ENCODE measurements at places on chromosomes 7 and 10.

DNA sequence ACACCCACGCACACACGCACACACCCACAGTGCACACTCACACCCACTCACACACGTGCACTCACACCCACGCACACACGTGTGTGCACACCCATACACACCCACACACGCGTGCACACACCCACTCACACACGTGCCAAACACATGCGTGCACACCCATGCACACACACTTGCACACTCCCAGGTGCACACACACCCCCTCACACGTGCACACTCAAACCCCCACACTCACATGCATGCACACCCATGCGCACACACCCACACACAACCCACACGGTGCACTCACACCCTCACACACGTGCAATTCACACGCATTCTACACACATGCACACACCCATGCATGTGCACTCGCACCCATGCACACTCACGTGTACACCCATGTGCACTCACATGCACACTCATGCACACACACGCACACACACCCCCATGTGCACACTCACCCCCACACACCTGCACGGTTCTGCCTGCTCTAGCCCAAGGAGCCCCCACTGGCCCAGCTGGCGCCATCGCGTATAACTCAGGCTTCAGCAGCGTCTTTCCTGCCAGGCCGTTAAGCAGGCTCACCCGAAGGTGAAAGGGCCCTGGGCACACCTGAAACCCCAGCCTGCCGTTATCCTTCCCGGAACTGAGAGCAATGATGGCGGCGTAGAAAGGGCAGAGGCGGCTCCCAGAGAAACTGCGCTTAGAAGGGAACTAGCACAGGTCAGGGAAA lies 63.9 kb upstream of the PDGFA start:
- DNase-seq = no peak

- no peak for DNase-seq
Observed at GRCh38 chr10:30502266-30503060, 68.5 kb downstream of the MAP3K8 start.

GRCh38 chr7:51124321-51124720 lies 192.3 kb downstream of the COBL start:
- DNase-seq = no peak

DNA sequence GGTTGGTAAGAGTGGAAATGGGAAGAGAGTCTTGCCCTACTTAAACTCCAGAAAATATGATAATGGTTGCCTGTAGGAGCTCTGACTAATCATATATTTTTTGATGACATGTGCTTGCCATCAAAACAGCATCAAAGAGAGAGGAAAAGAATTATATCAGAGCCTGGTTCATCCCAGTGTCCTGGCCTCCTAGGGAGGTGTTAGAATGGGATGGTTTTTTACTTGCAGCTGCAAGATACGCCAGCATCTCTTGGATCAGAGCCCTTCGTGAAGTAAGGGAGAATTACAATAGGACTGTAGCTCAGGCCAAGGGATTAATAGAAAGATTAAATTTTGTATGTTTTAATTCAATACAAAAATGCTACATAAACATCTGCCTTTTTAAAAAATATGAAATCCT lies 177.6 kb upstream of the HDAC9 start:
- no peak for DNase-seq

DNA sequence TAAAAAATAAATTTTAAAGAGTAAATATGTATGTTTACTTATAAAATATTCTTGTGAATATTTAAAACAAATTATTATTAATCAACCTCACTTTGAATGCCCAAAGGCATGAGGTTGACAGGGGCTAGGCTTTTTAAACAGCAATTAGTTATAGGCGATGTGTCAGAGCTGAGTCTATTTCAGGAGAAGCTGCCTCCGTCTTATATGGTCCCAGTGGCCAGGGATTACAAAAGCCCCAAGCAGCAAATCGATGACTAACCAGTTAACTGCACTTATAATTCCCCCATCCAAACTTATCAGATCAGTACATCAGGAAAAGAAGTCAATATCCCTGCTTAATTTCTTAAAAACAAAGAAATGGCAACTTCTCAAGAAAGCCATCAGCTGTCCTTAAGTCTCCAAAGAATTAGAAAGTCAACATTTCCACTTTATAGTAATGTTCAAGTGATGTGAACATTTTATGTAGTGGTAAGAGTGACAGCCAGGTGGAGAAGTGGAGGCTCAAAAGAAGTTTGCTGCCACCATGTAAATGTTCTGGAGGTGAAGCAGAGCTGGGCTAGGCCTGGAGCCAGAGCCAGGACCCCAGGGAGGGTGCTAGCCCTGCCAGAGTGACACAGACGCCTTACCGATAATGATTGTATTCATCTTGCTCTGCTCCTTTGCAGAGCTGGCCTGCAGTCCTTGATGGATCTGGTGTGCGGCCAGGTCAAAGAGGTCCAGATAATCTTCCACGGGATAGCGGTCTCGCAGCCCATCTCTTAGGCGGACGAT lies 51.5 kb downstream of the CHST15 start:
- no peak for DNase-seq

DNA sequence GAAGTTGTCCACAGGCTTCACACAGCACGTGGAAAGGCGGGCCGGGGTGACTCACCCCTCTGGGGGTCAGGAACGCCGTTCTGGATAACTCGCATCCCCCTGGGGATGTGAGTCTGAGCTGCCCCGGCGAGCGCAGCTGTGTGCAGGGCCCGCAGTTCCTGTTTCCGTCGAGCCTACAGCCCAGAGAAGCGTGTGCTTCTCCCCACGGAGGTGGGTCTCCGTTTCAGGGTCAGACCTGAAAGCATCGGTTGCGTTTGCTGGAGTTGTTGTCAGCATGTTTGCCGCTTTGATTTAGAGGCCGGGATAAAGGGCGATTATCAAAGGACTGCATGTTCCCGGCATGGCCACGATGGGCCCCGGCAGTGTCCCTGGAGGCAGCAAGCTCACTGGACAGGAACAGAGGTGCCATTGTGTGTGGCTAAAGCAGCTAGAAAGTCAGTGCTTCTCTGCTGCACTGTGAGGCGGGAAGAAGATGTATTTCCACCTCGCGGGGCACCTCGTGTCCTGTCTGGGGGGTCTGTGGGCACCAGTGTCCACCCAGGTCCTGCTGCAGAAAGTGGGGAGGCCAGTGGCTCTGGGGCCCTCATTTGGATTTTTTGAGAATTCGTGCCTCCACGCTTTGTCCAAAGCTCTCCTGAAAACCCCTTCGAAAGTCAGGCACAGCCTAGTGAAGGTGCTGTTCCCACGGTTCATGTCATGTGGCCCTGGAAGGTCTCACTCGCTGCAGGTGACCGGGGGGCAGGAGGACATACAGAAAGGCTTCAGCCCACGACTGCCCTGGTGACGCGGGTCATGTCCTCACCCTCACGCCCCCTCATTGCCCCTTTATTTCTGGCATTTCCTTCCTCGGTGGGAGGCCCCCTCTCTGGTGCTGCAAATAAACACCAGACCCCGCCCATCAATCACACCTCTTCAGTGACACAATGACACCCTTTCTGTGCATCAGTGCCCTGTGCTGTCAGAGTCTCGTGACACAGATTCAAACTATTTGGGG lies 27.4 kb upstream of the GDI2 start:
- DNase-seq = no peak

All from Panc1 (cell line).